Muscle of back (tissue), 13 donors: ENCODE measurements at places on chromosomes 3 and 15. TPM values are rescaled to one million over a fixed set of nuclear protein-coding genes. Genes with fewer than 3 reads are reported as not detected.

- no peak for DNase-seq
Observed at GRCh38 chr3:10339376-10339955, 18.6 kb upstream of the SEC13 start.

C2CD4B gene
- 3.2 TPM for polyA plus RNA-seq

DNA sequence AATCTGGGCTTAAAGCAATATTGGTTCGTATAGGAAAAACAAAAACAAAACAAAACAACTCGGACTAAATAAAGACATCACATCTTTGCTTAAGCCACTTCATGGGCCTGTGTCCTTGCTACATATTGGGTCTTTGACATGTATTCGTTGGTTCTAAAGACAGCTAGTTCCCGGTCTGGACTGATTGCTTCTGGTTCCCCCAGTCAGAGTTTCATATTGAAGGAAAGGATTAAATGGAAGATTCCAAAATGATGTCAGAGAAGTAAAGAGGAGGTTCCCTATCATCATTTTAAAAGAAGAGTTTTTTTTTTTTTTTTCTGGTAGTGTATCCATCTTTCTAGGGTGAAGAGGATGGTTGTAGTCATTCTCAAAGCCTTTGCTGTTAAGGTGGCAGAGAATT, 2.3 kb downstream of the OXSR1 start:
- DNase-seq, result no peak

DNA sequence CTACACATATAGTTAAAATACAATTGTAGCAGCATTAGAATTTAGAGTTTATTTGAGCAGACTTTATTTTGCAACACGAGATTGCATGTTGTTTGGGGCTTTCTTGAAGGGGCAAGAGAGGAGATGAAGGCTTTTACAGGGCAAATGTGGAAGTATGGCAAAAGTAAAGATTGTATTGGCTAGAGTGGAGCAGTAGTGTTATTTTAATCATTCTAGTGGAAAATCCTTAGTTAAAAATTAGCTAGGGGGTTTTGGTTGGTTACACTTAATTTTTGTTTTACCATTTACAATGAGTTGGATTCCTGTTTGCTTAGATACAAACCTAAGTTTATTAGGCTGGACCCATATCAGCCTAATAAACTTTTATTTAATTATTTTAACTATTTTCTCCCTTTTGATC, 4.6 kb downstream of the OR5H15 start:
- DNase-seq, result no peak

- DNase-seq, result peak; percentile 10
Observed at GRCh38 chr3:54176106-54176505, 53.8 kb downstream of the CACNA2D3 start.

GRCh38 chr15:40338921-40339620, 1.7 kb downstream of the CCDC9B start:
- no peak for DNase-seq

ROPN1 gene
- polyA plus RNA-seq, result not detected

OCA2 gene
- polyA plus RNA-seq, result 2.0 TPM

DNA sequence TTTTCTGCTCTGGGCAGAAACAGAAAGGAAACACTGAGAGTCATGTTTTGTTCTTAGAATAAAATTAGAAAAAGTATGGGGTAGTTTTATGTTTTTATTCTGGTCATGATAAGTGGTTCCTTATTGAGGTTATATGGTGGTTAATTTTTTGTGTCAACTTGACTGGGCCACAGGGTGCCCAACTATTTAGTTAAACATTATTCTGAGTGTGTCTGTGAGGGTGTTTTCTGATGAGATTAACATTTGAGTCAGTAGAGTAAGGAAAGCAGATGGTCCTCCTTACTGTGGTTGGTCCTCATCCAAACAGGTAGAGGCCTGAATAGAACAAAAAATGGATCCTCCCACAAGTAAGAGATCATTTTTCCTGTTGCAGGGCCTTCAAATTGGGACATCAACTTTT, 98.9 kb downstream of the C3orf38 start:
- no peak for DNase-seq

TUSC7 gene
- polyA plus RNA-seq, result not detected

DNA sequence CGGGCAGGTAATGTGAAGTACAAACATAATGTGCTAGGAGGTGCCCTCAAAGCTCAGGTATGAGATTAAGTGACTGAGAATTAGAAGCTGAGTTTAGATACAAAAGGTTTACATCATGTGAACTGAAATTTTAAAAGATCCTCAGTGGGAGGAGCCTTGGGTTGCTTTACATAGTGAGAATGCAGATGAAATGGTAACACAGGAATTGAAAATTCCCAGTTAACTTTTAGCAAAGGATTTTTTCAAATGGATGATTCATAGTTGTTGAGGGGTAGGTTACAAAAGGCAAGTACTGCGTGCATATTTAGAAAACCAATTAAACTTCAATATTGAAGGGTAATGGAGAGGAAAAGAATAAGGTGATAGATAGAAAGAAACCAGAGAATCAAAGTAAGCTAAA, 157.3 kb downstream of the PLCH1 start:
- DNase-seq, result no peak

- peak; percentile 24 for DNase-seq
Observed at GRCh38 chr3:146093896-146094295, 67.1 kb downstream of the PLOD2 start.

DNA sequence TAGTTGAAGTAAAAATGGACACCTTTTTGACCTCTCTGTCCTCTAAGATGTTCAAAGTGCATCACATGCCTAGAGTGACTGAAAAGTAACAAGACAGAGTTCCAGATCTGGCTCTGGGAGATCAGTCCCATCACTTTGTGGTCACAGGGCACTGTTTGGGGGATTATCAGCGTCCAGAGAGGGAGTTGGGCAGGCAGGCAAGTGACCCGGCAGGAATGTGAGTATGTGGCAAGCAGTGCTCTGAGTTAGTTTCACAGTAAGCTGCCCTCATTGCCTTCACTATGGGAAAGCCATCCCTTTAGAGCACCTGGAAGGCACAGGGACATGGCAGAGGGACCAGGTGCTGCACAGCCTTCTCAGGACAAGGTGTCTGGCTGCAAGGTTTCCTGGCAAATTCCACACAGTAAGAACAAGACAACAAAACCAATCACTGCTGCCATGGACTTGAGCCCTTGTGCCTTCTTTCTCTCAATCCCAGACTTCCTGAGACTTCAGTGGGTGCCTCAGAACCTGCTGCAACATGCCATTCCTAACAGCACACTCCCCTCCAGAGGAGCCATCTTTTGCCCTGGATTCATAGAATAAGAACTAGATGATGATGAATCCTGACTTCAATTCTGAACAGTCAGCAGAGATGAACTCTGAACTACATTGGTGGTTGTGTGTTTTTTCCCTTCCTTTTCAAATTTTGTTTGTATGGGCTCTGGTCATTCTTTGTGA, 55.2 kb downstream of the TIPARP start:
- no peak for DNase-seq

TM4SF4 gene
- polyA plus RNA-seq, result not detected

- no peak for DNase-seq
Observed at GRCh38 chr3:55728461-55729100, 241.5 kb upstream of the WNT5A start.

ALPK3 gene
- 82.6 TPM for polyA plus RNA-seq

DNA sequence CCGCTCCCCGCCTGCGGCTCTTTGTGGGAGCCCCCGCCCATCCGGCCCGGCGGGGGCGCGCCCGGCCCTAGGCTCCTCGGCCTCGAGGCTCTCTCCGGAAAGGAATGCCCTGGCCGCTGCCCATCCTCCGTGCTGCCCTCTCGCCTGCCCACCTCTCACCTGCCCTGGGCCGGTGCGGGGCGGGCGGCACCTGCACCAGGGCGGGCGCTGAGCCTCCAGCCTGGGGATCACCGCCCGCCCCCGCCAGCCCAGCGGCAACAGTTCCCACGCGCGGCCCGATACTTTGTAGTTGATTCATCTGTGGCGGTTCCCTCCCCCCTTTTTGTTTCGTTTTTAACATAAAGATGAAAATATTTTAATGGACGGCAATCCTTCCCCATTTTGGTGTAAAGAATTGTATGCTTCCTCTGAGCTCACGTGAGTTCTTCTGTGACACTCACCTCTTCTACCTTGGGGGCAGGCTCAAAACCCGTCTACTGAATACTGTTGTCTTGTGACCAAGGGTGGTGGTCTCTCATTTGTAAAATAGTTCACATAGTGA, 1.9 kb downstream of the KLF13 start:
- no peak for DNase-seq

ERC2 gene
- 1.1 TPM for polyA plus RNA-seq

PLSCR4 gene
- 17.5 TPM for polyA plus RNA-seq

DNA sequence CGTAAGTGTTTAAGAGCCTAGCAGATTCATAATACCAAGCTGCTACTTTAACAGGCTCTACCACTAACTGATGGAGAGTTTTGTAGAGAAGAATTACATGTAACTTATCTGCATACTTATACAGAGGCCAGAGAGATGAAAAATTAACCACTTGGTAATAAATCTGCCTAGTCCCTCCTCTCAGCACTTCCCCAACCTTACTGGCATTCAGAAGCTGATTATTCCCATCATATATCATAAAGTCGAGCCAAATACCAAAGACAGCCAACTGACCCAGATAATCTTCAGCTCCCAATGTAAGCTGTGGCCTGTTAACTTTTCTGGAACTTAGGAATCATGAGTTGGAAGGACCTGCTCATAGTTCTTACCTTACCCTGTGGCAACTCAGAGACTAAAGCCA, 25.5 kb upstream of the CSPG5 start:
- DNase-seq, result no peak

DNA sequence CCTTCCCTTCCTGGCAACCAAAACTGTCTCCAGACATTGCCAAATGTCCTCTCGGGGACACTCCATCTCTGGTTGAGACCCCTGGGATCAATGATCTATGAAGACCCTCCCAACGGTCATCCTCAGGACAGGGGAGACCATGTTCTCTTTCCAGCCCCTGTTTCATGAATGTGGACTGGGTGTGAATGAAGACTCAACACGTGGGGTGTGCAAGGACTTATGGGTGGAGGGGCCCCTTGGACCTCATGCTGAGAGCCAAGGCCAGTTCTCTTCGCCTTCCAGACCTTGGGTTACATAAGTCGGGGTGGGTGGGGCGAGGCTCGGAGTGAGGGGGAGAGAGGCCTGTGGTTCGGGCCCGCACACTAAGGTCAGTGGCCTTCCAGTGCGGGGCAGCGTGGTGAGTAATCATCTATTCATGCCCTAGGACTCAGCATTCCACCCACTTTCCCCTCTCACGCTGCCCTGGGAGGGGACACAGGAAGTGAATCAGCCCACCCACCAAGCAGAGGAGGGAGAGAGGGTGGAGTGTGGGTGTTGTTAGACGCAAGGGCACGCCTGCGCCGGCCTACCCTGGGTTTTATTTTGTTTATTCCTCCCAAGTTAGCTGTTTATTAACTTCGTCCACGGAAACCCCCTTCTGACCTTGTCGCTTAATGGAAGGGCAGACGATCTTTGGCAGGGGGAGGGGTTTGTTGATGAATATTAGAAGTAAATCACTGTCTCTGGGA, 6.7 kb downstream of the PAQR5 start:
- DNase-seq, result no peak

GRCh38 chr3:3532508-3532907, 266.7 kb upstream of the LRRN1 start:
- no peak for DNase-seq

PLIN1 gene
- polyA plus RNA-seq, result 0.17 TPM

GRCh38 chr15:33163816-33164215, 30.7 kb downstream of the FMN1 start:
- DNase-seq, result no peak

PCSK6 gene
- 10.1 TPM for polyA plus RNA-seq

DNA sequence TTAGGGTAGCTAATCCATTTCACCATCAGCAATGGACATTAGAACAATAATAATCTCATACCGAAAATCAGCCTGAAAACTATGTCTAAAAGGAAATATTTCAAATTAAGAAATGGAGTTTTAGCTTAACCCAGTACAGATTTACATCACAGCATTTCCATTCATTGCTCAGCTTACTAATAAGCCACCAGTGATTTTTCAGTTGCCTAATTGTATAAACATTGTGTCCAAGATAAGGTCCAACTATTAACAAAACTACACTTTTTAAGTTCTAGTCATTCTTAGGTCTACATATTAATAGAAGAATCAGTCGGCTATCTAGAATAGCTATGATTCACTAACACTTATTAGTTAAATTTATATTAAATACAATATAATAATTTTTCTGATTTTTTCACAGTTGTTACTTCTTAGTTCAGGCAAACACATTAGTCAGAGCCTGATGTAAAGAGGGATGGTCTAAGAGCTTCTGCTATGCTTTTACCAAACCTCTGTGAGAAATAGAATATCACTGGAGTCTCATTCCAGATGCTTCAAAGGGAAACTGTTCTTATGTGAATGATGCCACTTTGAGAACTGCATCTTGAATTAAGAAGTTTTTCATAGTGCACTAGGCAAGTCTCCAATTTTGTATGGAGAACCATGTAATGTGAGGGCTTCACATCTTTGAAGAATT, 74.1 kb downstream of the CMSS1 start:
- no peak for DNase-seq

DNA sequence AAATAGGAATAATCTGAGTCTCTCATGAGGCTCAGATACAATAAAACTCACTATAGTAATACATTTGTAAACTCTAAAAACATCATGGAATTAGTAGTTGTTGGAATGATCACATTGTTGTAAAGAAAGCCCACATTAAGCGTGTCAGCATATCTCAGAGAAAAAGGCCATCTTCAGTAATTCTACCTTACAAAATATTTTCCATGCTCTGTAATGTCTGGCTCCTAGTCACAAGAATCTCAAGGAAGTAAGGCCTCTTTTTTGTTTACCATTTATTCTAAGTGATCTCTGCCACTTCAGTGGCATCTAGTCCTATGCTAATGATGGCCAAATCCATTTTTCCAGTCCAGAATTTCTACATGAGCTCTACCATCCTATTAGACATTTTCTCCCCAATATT, 240.2 kb upstream of the ZNF717 start:
- DNase-seq, result peak; percentile 2

GRCh38 chr3:69855436-69856162, 116.3 kb downstream of the MITF start:
- DNase-seq, result no peak

- DNase-seq, result no peak
Observed at GRCh38 chr3:26369133-26369532, 253.4 kb upstream of the LRRC3B start.

CCR3 gene
- not detected for polyA plus RNA-seq

GRCh38 chr3:134034005-134034785, 4.5 kb upstream of the SLCO2A1 start:
- DNase-seq, result no peak

CHDH gene
- 1.0 TPM for polyA plus RNA-seq

- DNase-seq, result no peak
Observed at GRCh38 chr3:158781191-158781590, 20.7 kb upstream of the MFSD1 start.

RTP1 gene
- not detected for polyA plus RNA-seq

TLR9 gene
- 0.11 TPM for polyA plus RNA-seq

GOLGA6A gene
- 0.46 TPM for polyA plus RNA-seq

GRCh38 chr3:101262393-101263240, 57.8 kb downstream of the IMPG2 start:
- no peak for DNase-seq

DNA sequence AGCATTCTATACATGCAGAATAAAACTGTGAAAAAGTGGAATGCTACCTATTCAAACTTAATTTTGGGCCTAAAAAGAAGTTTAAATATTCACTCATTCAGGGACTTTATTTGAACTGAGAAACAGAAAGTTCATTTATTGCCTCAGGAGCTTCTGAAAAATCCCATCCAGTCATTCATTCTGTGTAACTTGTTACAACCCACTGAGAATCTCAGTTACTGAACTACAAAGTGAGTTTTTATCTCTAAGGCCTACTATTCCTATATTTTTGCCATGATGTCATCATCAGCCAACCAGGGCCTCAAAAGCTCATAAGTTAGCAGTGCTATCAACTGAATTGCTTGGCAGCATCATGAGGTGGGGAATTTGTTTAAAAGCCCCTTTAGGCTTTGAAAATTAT, 98.0 kb upstream of the BOC start:
- no peak for DNase-seq

SKOR1 gene
- polyA plus RNA-seq, result 0.37 TPM
